ENCODE measurements at places on chromosomes 1 and 21.

GRCh38 chr21:31752352-31752751, 20.4 kb upstream of the SCAF4 start:
- no peak for DNase-seq

GRCh38 chr1:235938709-235939479, 72.2 kb upstream of the LYST start:
- DNase-seq = no peak

- DNase-seq = no peak
Observed at GRCh38 chr21:39197448-39198233, 14.4 kb upstream of the PSMG1 start.

GRCh38 chr21:46552274-46552673, 52.6 kb downstream of the S100B start:
- no peak for DNase-seq

- no peak for DNase-seq
Observed at GRCh38 chr1:35557118-35557610, at the start of gene KIAA0319L. KIAA0319L (minus strand) TSS chr1:35557403; CDS start chr1:35554491, 2,912 bp downstream.

- DNase-seq = no peak
Observed at GRCh38 chr1:8677782-8678181, 139.7 kb downstream of the RERE start.

DNA sequence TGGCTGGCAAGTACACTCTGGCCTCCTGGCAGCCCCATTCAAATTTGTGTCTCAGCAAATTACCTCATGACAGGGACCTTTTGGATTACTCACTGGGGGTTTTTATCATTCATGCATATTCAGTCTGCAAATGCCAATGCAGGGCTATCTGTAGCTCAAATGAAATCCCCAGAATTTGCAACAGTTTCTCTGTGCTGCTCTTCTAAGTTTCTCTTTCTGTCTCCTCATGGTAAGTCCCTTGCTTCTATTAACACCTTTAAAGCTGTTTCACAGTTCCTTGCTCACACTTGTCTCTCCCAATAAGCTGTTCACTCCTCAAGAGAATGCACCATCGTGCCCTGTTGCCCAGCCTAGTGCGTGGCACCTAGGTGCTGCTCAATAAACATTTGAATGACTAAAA, 3.3 kb upstream of the FAM78B start:
- no peak for DNase-seq

Data from stimulated activated CD8-positive, alpha-beta memory T cell treated with anti-CD3 and anti-CD28 coated beads, Interleukin-15, amount 100 ng/mL, for 1 hour (primary cell).